ENCODE measurements at places on chromosomes 11 and 22. TPM values are rescaled to one million over a fixed set of nuclear protein-coding genes. Genes with fewer than 3 reads are reported as not detected.
A peak's percentile ranks its signal among the peaks of the same experiment; 100 is the strongest.

GRCh38 chr11:18229501-18229900 is 7.1 kb downstream of the SAA4 start:
- DNase-seq = no peak

DNA sequence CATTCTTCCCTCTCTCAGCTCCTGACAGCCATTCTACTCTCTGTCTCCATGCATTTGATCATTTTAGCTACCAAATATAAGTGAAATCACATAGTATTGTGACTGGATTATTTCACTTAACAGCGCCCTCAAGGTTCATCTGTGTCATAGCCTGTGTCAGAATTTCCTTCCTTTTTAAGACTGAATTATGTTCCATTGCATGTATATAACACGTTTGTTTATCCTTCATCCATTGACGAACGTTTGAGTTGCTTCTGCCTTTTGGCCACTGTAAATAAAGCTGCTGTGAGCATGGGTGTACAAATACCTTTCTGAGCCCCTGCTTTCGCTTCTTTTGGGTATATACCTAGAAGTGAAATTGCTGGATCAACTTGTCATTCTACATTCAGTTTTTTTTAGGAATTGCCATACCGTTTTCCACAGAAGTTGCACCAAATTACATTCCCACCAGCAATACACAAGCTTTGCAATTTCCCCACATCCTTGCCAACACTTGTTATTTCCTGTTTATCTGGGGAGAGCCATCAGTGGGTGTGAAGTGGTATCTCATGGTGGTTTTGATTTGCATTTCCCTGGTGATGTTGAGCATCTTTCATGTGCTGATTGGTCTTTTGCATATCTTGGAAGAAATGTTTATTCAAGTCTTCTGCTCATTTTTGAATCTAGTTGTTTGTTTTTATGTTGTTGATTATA is 17.5 kb downstream of the GLB1L2 start:
- DNase-seq = no peak

Gene SHANK3
- 1.9 TPM for total RNA-seq

DNA sequence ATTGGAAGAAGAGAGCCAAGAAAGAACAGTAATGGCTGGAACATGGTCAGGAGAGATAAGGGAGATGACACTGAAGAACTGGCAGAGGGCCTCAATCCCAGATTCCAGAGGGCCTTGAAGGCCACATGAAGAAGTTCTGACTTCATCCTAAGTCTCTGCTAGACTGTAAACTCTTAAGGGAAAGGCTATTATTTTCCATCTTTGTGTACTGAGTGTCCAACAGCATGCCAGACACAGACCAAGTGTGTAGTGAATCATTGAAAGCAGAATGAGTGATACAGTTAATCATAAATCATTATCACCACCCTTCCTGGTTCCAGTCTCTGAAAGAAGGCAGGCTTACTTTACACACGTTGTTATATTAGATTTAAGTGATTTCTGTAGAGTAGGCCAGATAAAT is 185.3 kb upstream of the C11orf87 start:
- DNase-seq = no peak

DNA sequence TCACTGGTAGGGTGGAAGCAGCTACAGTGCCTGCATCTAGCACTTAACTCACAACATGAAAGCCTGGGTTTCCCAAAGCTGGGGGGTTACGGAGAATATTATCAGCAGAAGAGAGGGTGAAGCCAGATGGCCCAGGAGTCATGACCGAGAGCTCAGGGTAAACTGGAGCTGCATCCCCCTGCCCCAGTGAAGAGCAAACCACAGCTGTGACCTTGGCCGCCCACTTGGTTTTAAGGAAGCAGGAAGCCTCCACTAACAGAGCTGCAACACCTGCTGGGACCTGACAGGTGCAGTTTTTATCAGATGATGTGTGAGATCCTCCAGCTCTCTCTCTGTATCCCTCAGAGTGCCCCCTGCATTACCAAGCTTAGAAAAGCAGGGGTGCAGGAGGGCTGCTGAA is 20.9 kb downstream of the TCP11L1 start:
- no peak for DNase-seq

Gene BDNF
- 0.02 TPM for total RNA-seq

DNA sequence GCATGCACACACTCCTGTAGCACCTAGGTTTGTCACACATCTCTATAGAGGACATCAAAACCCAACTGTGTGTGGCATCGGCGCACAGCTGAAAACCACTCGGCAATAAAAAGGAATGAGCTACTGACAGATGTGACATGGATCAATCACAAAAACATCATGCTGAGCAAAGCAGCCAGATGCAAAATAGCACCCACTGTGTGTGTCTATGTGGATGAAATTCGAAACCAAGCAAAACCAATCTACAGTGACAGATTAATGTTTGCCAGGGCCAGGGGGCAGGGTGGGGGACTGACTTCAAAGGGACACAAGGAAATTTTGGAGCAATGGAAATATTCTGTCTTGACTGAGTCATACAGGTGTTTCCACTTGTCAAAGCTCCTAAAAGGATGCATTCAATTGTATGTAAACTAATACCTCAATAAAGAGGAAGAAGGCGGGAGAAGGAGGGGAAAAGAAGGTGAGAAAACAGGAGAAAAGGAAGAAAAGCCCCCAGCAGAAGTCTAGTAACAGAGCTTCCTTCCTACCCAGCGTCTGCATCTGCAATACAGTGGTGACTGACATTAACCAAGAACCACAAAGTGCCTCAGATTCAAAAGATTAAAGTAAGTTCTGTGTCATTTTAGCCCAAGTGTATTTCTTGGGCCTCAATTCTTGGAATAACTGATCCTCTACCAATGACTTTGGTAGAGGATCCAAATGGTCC is 49.8 kb downstream of the PACSIN2 start:
- DNase-seq = peak; percentile 77

DNA sequence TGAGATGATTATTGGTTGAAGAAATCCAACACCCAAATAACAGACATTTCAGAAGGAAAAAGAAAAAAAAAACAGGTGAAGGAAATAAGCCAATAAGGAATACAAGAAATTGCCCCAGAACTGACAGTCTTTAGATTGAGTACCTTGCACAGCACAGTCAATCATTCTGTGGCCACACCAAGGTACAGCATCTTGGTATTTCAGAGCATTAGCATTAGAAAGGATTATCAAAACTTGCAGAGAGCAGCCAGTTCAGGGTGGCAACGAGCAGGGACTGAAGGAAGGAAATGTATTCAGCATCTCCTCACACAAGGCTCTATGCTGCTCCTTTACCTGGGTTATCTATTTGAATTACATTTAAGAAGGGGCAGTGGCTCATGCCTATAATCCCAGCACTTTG is 2.1 kb downstream of the ADA2 start:
- DNase-seq = no peak

- no peak for DNase-seq
Measured at GRCh38 chr11:104583857-104584256, 314.4 kb downstream of the CASP12 start.

Gene LBHD1
- 1.4 TPM for total RNA-seq

- no peak for DNase-seq
Measured at GRCh38 chr22:37999640-38000272, 15.4 kb upstream of the SOX10 start.

- DNase-seq = no peak
Measured at GRCh38 chr22:37677493-37677974, 2.1 kb downstream of the LGALS1 start.

Gene TTC9C
- 42.5 TPM for total RNA-seq

DNA sequence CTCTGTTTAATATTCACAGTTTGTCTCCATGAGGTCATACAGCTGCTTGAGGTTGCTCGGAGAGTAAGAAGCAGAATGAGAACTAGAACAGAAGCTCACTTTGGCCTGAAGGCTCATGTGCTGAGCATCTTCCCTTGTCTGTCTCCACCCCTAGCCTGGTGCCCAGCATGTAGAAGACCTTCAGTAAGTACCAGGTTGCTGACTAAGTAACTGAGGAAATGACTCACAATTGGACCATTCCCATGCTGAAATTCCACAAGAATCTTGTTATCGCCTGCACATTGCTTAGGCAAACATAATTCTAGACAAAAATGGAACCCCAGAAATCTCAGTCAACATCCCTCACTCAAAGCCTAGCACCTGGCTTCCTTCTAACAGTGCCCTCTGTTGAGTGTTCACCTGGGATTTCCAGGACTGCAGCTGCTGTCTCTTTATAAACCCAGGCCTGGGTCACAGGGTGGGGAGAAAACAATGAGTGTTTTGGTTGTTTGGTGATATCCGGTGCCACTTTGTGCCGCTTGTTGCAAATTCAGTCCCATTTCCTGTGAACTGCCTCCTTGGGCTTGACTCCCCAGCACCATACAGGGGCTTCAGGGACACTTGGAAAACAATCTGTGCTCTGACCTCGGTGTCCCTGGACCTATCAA is 406.8 kb downstream of the ETS1 start:
- DNase-seq = no peak

Gene SCN2B
- not detected for total RNA-seq

Gene MUC15
- total RNA-seq = 2.8 TPM

DNA sequence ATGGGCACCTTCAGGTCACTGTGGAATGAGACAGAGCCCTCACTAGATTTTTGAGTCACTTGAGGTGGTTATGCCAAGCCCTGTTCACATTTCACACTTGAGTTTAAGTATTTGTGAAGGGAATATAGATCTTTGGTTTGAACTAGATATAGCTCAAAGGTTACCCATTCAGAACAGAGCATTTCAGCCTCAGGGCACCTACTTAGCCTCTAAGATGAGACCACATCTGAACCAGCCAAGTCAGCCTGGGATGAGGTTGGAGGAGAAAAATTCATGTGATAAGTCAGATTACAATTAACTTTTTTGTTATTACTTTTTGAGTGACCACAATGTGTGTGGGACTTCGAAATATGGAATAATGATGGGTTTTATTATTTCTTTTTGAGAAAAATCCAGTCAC is 127.8 kb downstream of the TEAD1 start:
- no peak for DNase-seq

DNA sequence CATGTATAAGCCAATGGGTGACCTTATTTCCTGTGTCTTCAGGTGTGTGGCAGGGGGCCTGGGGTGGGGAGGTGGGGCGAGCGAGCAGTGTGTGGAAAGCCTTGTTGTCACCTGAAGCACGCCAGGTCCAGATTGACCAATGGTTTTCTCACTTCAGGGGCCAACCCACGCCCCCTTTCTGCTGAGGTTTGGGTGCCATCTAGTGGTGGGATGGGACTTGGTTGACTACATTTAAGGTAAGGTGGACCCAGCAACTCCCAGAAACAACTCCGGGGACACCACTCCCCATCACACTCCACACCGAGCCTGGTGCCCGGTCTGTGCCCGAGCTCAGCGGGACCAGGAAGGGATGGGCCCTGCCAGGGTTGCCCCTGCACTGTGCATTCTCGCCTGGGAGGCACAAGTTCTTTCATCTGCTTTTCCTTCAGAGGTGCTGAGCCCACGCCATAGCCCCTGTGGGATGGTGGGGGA is 40.0 kb downstream of the TPCN2 start:
- peak; percentile 75 for DNase-seq

Gene MRGPRE
- not detected for total RNA-seq

GRCh38 chr22:22133910-22134309 is 110.7 kb upstream of the VPREB1 start:
- no peak for DNase-seq

Gene HOATZ
- total RNA-seq = not detected

- peak; percentile 44 for DNase-seq
Measured at GRCh38 chr11:124898711-124899110, 1.0 kb upstream of the ROBO4 start.

DNA sequence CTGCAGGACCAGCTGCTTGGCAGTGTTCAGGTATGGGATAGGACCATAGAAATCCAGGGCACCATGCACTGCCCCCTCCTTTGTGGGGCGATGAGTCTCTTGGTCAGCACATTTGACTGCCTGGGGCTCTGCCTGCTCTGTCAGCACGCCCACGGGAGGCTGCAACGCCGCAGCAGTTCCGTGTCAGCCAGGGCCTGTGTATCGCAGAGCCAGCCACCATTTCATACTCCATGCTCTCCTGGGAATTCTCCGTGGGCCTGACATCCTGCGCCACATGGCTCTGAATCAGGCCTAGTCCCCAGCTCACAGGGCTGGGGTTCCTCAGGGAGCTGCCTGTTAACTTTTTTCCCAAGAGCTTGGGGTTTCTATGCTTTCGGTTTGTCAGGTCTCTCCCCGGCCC is 16.9 kb upstream of the RELT start:
- no peak for DNase-seq

DNA sequence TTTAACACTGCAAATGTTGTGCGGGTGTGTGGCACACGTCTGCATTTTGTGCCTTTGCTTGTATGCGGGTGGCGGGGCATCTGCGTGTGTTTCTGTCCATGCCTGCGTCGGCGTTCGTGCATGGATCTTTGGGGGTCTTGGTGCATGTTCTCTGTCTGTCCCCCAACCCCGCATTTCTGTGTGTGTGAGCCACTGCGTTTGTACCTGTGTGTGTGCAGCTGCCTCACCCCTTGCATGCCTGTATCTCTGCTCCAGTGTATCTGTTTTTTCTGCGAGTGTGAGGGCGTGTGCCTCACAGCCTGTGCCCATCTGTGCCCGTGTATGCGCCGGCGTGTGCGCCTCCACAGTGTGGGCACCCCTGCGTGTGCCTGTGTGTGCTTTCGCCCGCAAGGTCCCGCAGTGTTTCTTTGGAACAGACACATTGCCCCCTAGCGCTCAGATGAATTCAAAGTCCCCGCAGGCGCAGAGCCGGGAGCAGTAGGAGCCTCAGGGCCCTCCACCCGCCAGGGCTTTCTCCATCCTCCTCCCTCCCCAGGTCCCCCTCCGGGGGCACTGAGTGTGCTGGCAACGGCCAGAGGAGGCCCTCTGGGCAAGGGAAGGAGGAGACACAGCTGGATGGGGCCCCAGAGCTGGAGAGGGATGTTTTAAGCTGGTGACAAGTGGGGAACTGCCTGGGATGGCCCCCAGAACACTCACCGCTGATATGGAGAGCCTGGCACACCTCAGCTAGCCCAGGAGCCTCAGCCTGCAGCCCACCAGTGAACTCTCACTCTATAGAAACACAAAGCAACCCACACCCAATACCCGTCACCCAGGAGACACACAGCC is 3.1 kb upstream of the MN1 start:
- peak; percentile 44 for DNase-seq

Gene C11orf16
- not detected for total RNA-seq
